ENCODE measurements at places on chromosomes 1 and 21. TPM values are rescaled to one million over a fixed set of nuclear protein-coding genes. Genes with fewer than 3 reads are reported as not detected.
A peak's percentile ranks its signal among the peaks of the same experiment; 100 is the strongest.

GRCh38 chr21:45104560-45104959, 30.2 kb downstream of the ADARB1 start:
- H3K36me3 ChIP-seq: no peaks in the 10 kb centered on the region
- H3K27me3 ChIP-seq: no peaks in the 10 kb centered on the region
- no peak overlapping the region for H3K4me3 ChIP-seq
- no peak for DNase-seq

DNA sequence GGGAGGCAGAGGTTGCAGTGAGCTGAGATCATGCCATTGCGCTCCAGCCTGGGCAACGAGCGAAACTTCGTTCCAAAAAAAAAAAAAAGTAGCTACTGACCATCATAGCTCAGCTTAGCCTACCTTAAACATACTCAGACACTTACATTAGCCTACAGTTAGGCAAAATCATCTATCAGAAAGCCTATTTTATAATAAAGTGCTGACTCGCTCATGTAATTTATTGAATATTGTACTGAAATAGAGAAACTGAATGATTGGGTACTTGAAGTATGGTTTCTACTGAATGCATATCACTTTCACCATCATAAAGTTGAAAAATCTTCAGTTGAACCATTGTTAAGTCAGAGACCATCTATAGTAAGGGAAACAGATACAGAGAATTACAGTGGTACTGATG, 93.9 kb upstream of the BMP8A start:
- DNase-seq: no peak
- H3K4me1 ChIP-seq: peaks cover 31% of the 10 kb centered on the region
- no peak overlapping the region for H3K4me3 ChIP-seq
- H3K27me3 ChIP-seq: no peaks in the 10 kb centered on the region

DISP3 gene
- total RNA-seq: not detected

PIK3C2B gene
- 6.0 TPM for total RNA-seq

TNFSF4 gene
- total RNA-seq: 0.23 TPM

DNA sequence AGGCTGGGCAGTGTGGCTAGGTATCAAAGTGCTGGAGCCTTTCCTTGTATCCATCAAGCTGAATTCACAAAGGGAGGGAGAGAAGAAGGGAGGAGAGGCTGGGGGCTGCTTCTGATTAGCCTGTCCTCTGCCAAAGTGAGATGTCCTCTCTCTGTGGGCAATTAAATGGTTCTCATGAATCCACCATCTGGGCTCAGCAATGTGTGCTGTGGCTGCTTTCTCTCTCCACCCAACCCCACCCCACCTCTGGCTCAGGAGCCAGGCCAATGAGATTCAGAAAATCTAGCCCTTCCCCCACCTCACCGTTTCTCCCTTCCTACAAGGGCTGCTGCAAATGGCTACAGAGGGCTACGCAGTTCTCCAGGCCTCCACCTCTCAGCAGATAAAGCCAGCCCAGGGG, 154.6 kb downstream of the TENT5C start:
- no peak overlapping the region for H3K27ac ChIP-seq
- DNase-seq: no peak
- no peaks in the 10 kb centered on the region for H3K27me3 ChIP-seq
- H3K4me1 ChIP-seq: no peaks in the 10 kb centered on the region

DNA sequence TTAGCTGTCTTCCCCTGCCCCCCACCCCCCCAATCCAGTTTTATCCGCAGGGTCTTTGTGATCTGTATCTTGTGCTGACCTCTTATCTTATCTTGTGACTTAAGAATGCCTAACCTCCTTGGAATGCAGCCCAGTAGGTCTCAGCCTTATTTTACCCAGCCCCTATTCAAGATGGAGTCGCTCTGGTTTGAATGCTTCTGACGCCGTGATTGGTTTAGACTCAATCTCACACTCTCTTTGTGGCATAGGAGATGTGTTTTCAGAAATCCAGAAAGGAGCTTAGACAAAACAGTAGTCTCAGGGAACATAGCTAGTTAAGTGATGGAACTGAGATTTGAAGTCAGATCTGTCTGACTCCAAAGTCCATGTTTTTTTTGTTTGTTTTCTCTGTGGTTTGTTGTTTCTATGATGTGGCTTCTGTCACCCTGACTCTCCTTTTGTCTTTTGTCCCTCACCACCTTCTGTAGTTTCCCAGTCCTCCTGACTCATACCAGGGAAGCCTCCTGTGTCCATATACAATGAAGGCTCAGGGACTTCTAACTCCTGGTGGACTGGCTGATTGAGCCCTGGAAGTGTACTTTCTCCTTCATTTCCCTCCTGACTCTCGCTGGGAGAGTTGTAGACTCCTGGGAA, 18.1 kb upstream of the USP24 start:
- H3K27ac ChIP-seq: no peak overlapping the region
- no peak overlapping the region for H3K4me3 ChIP-seq
- no peaks in the 10 kb centered on the region for H3K27me3 ChIP-seq
- H3K4me1 ChIP-seq: peaks cover 24% of the 10 kb centered on the region

- no peaks in the 10 kb centered on the region for H3K36me3 ChIP-seq
- H3K4me3 ChIP-seq: no peak overlapping the region
- H3K27me3 ChIP-seq: no peaks in the 10 kb centered on the region
- no peaks in the 10 kb centered on the region for H3K4me1 ChIP-seq
- peak overlapping the region; percentile 28 for H3K27ac ChIP-seq
Measured at GRCh38 chr1:94729267-94729666, 90.9 kb upstream of the SLC44A3 start.

DNA sequence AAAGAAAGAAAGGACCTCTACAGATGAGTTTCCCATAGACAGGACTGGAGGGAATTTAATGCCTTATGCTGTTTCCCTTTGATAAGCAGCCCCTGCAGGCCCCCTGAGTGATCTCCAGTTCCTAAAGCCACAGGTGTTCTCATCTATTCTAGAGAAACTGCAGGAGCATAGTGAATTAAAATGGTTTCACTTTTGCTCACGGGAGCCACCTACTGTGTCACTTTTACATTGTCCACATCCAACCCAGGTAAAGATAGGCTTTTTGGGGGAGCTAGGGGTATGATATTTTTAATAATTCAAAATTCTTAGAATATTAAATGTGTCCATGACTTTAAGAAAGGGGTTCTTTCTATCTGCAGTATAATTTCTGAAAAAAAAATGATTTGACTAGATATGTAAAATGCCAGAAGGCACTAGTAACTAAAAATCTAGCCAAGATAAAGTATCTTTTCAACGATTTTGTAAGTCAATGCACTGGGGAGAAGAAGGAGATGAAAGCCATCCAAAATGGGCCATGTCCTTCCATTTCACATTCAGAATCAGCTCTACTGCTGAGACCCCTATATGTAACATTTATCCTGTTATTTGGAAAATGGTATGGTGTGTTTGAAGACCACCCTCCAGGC, 267.3 kb upstream of the DUSP10 start:
- H3K27me3 ChIP-seq: no peaks in the 10 kb centered on the region
- H3K27ac ChIP-seq: no peak overlapping the region
- H3K36me3 ChIP-seq: no peaks in the 10 kb centered on the region
- no peak overlapping the region for H3K4me3 ChIP-seq
- no peak for DNase-seq

All from gastrocnemius medialis (tissue), 4 donors.